ENCODE measurements at places on chromosomes 5 and 9. TPM values are rescaled to one million over a fixed set of nuclear protein-coding genes. Genes with fewer than 3 reads are reported as not detected.

Gene FGF10
- total RNA-seq = 0.15 TPM

Gene LECT2
- total RNA-seq = not detected

Gene PCDHB5
- 7.8 TPM for total RNA-seq

Gene INSYN2B
- 4.5 TPM for total RNA-seq

Gene CYFIP2
- 42.9 TPM for total RNA-seq

Gene CAMSAP1
- total RNA-seq = 44.7 TPM

Gene PTGER4
- total RNA-seq = 0.26 TPM

Gene CNTLN
- 7.4 TPM for total RNA-seq

Gene HARS2
- 37.0 TPM for total RNA-seq

Gene SYNPO
- total RNA-seq = 94.3 TPM

Gene PHF24
- total RNA-seq = 0.13 TPM

- H3K4me3 ChIP-seq = no peak overlapping the region
- H3K36me3 ChIP-seq = no peaks in the 10 kb centered on the region
- H3K4me1 ChIP-seq = peaks cover 44% of the 10 kb centered on the region
- H3K27me3 ChIP-seq = no peaks in the 10 kb centered on the region
- H3K27ac ChIP-seq = peak overlapping the region; percentile 92
- DNase-seq = peak; percentile 8
These were observed 78.4 kb upstream of the ITGA1 start for GRCh38 chr5:52709167-52709925.

GRCh38 chr5:219460-219863 lies 1.3 kb downstream of the SDHA start:
- H3K4me1 ChIP-seq = peaks cover 17% of the 10 kb centered on the region
- peaks cover 2% of the 10 kb centered on the region for H3K27me3 ChIP-seq
- no peak for DNase-seq

DNA sequence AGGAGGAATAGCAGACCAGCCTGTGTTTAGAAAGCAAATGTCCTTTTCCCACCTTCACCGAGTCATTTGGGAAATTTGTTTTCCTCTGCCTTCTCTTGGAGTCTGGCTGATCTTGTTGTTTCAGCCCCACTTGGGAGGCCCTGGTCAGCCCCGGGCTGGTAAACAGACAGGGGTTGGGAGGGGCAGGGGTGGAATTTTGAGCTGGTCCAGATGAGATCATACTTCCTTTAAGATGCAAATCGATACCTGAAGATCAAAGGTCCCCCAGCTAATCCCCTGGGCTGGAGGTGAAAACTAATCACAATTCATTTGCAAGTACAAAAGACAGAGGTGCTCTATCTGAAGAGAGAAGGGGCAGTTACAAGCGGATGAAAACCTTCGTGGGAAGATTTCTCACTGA lies 118.4 kb downstream of the PAPPA start:
- H3K27ac ChIP-seq = no peak overlapping the region
- no peak for DNase-seq
- H3K4me3 ChIP-seq = no peak overlapping the region
- no peaks in the 10 kb centered on the region for H3K36me3 ChIP-seq

GRCh38 chr5:9663891-9664290 lies 33.7 kb upstream of the TAS2R1 start:
- no peaks in the 10 kb centered on the region for H3K27me3 ChIP-seq
- no peak for DNase-seq
- H3K4me1 ChIP-seq = peaks cover 4% of the 10 kb centered on the region
- H3K4me3 ChIP-seq = no peak overlapping the region
- H3K36me3 ChIP-seq = no peaks in the 10 kb centered on the region
- H3K27ac ChIP-seq = no peak overlapping the region

DNA sequence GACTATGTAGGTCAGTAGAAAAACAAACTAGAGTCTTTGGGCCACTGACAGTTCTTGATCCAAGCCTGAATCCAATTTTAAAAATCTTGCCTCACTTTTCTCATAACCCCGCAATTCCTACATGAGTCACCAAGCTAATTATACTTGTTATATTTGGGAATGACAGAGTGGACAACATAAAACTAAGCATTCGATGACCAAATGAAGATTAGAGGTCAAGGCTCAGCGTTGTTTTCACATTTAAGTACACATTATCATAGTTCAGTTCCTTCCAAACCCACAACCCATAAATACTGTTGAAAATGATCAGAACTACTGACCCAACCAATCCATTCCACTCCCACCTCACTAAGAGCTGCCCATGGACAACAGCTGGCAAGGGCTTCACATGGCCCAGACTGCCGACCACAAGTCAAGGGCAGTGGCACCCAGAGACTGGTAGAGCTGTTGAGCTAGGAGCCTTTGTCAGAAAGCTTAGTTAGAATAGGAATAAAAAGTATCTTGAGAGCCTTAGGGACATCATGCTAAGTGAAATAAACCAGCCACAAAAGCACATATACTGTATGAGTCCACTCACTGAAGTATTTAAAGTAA lies 64.2 kb downstream of the MYO10 start:
- peaks cover 54% of the 10 kb centered on the region for H3K36me3 ChIP-seq
- H3K4me3 ChIP-seq = peak overlapping the region; percentile 17

GRCh38 chr5:40799258-40799657 lies 1.1 kb upstream of the PRKAA1 start:
- no peak overlapping the region for H3K27ac ChIP-seq
- H3K27me3 ChIP-seq = peaks cover 6% of the 10 kb centered on the region
- H3K36me3 ChIP-seq = peaks cover 8% of the 10 kb centered on the region
- peak overlapping the region; percentile 94 for H3K4me3 ChIP-seq

- no peaks in the 10 kb centered on the region for H3K4me1 ChIP-seq
- no peak for DNase-seq
- H3K4me3 ChIP-seq = no peak overlapping the region
- no peaks in the 10 kb centered on the region for H3K36me3 ChIP-seq
- H3K27me3 ChIP-seq = no peaks in the 10 kb centered on the region
These were observed 133.3 kb upstream of the IFNE start for GRCh38 chr9:21615446-21615845.

GRCh38 chr5:173454361-173454735 lies 126.1 kb upstream of the STC2 start:
- no peaks in the 10 kb centered on the region for H3K36me3 ChIP-seq
- no peak overlapping the region for H3K27ac ChIP-seq
- no peak for DNase-seq

DNA sequence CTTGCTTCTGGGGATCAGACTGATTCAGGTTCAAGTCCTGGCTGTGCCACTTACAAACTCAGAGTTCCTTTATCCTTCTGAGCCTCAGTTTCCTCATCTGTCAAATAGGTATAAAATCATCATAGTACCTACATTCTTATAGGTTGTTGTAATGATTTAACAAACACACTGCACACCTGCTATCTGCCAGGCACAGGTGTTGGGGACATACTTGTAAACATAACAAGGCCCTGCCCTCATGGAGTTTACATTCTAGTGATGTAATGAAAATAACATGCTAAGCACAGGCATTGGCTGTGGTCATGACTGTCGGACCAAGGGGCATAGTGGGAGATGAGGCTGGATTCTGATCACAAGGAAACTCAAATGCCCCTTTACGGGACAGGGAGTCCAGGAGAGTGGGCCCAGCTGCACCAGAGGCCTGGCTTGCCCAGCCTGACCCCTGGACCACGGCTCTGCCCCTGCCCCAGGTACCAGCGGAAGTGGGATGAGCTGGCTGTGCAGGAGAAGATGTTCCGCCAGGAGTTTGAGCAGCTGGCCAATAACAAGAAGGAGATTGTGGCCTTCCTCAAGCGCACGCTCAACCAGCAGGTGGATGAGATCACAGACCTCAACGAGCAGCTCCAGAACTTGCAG lies 2.3 kb downstream of the CFAP157 start:
- peak overlapping the region; percentile 58 for H3K4me3 ChIP-seq
- H3K27me3 ChIP-seq = peaks cover 16% of the 10 kb centered on the region
- DNase-seq = no peak
- no peak overlapping the region for H3K27ac ChIP-seq
- no peaks in the 10 kb centered on the region for H3K36me3 ChIP-seq
- peaks cover 19% of the 10 kb centered on the region for H3K4me1 ChIP-seq

GRCh38 chr5:140633021-140633471 lies at the start of gene CD14:
Gene CD14, minus strand, starts transcription at chr5:140633175. Its CDS starts 104 bp downstream, at chr5:140633071.
- peak within 1 kb of the TSS; percentile 52 for H3K27ac ChIP-seq
- H3K36me3 ChIP-seq = peaks cover 12% of the 10 kb centered on the region
- peaks cover under 1% of the 10 kb centered on the region for H3K4me1 ChIP-seq
- peaks cover 4% of the 10 kb centered on the region for H3K27me3 ChIP-seq
- DNase-seq = no peak
- H3K4me3 ChIP-seq = no peak within 1 kb of the TSS

DNA sequence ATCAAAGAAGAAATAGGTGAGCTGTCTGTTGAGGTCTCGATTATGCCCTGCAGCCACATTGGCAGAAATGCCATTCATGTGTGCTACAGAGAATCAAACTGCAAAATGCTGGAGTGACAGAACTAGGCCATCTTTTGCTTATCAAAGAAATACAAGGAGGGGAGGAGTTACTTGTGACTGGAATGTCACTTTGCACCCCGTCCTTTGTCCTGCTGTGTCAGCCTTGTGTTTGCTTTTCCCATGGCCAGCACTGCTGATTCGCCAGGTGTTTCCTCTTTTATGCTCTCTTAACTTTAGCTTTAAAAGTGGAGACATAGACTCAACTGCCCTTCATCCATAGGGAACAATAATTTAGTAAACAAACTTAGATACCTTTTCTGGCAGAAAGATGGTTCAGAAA lies 54.3 kb downstream of the SLC46A2 start:
- peaks cover 21% of the 10 kb centered on the region for H3K4me1 ChIP-seq
- peak overlapping the region; percentile 83 for H3K27ac ChIP-seq
- peaks cover 8% of the 10 kb centered on the region for H3K36me3 ChIP-seq
- DNase-seq = no peak
- H3K27me3 ChIP-seq = peaks cover 1% of the 10 kb centered on the region
- no peak overlapping the region for H3K4me3 ChIP-seq

GRCh38 chr9:111910428-111910827 lies 13.8 kb downstream of the UGCG start:
- no peak for DNase-seq
- no peak overlapping the region for H3K4me3 ChIP-seq
- H3K36me3 ChIP-seq = no peaks in the 10 kb centered on the region

DNA sequence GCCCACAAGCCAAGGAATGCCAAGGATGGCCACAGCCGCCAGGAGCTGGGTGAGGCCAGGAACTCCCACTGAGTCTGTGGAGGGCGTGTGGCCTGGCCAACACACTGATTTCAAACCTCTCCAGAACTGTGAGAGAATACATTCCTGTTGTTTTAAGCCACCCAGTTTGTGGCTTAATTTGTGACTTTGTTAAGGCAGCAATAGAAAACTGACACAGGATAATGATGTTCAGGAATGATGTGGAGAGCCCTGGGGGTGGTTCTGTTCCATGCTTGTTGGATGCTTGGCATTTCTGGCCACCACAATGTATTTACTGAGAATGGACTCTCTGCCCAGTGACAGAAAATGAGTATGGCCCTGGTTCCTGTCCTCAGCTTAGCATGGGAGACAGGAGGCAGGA lies 82.8 kb downstream of the DAP start:
- peaks cover 29% of the 10 kb centered on the region for H3K27me3 ChIP-seq
- DNase-seq = no peak
- H3K36me3 ChIP-seq = peaks cover 54% of the 10 kb centered on the region
- no peak overlapping the region for H3K4me3 ChIP-seq
- H3K27ac ChIP-seq = no peak overlapping the region

DNA sequence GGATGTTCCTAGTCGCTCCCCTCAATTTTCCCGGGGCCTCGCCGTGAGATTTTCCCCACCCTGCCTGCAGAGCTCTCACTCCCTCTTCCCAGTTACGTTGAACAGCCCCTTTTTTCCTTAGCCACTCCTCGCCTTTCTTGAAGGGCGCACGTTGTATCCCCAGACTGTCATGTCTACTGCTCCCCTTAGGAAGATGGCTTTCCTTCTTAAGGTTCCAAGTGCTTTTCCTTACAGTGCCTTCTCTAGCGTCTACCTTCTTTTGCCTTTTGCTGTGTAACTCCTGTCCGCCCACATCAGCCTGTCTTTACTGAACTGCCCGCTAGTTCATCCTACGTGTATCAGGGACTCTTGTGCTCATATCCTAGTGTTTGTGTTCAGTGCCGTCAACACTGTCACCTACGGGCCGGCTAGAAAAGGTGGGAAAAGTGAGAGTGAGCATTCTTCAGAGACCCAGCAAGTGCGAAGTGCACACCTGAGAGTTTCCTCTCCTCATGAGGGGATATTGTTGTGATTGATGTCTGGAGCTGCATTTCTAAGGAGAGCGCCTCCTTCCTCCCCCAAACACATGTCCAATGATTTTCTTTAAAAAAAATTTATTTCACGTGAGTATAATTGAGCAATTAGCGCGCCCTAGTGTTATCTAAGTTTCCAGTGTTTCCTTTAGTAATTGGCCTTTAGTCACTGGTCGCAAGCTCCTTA lies 764 bp downstream of the CAMLG start:
- peak; percentile 10 for DNase-seq
- H3K4me3 ChIP-seq = peak overlapping the region; percentile 100
- H3K4me1 ChIP-seq = peaks cover 13% of the 10 kb centered on the region
- peaks cover 6% of the 10 kb centered on the region for H3K27me3 ChIP-seq
- peaks cover 8% of the 10 kb centered on the region for H3K36me3 ChIP-seq

- H3K27me3 ChIP-seq = no peaks in the 10 kb centered on the region
- H3K27ac ChIP-seq = no peak overlapping the region
- no peak for DNase-seq
- H3K4me3 ChIP-seq = no peak overlapping the region
These were observed 739.7 kb upstream of the CDH9 start for GRCh38 chr5:27778121-27778520.

GRCh38 chr5:127826011-127826410 lies 122.8 kb downstream of the CCDC192 start:
- H3K4me1 ChIP-seq = peaks cover 34% of the 10 kb centered on the region
- H3K36me3 ChIP-seq = no peaks in the 10 kb centered on the region
- H3K27ac ChIP-seq = no peak overlapping the region
- H3K4me3 ChIP-seq = no peak overlapping the region
- DNase-seq = no peak

DNA sequence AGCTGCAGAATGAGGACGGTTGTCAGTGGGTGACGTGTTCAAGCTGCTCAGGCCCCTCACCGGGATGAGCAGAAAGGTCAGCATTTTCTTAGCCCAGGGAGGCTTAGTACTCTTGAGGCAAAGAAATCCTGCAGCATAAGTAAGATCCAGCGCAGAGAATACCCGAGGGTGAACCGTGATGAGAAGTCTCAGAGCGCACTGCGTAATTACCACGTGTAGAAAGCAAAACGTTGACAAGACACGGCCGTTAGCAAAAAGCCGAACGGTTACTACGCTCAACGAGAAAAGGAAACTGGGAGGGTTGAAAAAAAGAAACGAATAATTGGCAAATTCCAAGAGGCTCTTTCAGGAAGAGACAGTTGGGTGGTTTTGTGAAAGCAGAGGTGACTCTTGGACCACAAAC lies 104.0 kb downstream of the COL23A1 start:
- peaks cover 2% of the 10 kb centered on the region for H3K27me3 ChIP-seq
- H3K36me3 ChIP-seq = peaks cover 15% of the 10 kb centered on the region
- H3K4me3 ChIP-seq = peak overlapping the region; percentile 1
- H3K4me1 ChIP-seq = peaks cover 22% of the 10 kb centered on the region

- H3K27me3 ChIP-seq = peaks cover 3% of the 10 kb centered on the region
- no peak overlapping the region for H3K4me3 ChIP-seq
- no peak overlapping the region for H3K27ac ChIP-seq
These were observed 20.1 kb upstream of the HAPLN1 start for GRCh38 chr5:83740741-83741140.

DNA sequence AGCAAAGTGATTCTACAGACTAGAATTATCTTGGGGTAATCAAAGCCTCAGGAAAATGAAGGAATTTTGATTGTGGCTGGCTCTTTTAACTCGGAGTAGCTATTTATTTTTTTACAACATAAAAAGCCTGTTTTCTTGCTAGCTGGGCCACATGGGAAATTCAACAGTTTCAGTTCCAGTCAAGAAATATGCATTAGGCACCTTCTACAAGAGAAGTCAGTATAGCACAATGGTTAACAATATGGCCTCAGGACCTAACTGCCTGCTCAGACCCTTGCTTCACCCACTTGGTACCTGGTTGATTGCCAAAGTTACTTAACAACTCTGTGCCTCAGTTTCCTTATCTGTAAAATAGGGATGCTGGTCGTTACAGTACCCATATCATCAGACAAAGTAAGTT lies 586.2 kb downstream of the ZNF608 start:
- peaks cover 3% of the 10 kb centered on the region for H3K27me3 ChIP-seq
- H3K4me1 ChIP-seq = peaks cover 8% of the 10 kb centered on the region
- no peak overlapping the region for H3K27ac ChIP-seq
- no peak overlapping the region for H3K4me3 ChIP-seq
- DNase-seq = no peak
